Cardiac septum (tissue), 1 donor: ENCODE measurements at places on chromosomes 1 and 21. TPM values are rescaled to one million over a fixed set of nuclear protein-coding genes. Genes with fewer than 3 reads are reported as not detected.

DNA sequence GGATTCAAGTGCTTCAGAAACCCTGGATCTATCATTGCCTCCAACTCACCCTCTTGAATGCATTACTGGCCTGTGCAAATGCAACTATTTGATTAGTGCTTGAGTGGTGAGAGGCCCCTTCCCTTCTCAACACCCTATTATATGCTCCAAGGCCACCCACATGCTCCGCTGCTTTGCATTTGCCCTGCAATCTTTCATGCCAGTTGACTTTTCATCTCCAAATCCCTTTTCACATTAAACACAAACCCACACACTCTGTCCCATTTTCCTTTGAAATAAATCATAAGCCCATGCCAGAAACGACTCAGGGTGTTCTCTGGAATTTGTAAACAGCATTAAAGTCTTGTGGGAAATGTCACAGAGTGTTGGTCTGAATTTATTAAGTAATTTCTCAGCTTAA is 78.9 kb upstream of the CTTNBP2NL start:
- no peak for DNase-seq

DNA sequence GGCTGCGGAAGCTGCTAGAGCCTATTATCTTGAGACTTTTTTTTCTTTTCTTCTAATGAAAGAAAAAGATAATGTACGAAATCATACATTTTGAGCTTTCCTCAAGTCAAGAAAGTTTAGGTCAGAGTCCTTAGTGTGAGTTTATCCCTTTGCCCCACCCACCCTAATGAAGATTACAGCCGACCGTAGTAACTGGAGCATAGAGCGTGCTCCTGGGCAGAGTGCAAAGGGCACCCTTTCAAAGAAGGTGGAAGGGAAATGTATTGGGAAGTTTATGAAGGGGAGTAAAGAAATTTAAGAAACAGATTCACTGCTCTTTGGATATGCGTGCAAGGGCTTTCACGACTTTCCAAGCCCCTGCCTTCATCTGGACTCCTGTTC is 17.2 kb downstream of the GNG12 start:
- DNase-seq, result no peak

DNA sequence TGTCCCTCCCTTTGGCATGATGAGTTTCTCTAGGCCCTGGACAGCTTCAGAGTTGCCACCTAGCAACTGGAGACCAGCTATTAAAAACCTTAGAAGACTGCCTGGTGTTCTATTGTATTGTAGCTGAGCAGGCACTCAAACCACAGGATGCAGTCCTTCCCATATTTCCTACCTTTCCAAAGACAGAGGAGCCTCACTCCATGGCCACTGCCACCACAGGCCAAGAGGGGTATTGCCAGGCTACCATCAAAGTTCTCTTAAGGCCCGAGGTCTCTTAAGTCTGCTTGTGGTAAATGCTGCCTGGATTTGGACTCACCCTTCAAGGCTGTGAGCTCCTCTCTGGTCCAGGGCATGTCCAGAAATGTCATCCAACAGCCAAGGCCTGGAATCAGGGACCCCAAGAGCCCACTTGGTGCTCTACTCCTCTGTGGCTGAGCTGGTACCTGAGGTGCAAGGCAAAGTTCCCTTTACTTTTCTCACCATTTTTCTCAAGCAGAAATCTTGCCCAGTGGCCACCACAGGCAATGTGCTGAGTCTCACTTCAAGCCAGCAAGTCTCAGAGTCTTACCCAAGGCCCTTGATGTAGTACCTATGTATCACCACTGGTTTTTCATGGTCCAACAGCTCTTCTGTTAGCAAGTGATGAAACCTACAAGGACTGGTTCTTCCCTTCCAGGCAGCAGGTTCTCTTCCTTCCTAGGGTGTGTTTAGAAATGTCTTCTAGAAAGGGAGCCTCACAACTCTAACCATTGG is 269.4 kb downstream of the AMY1C start:
- DNase-seq, result no peak

DNA sequence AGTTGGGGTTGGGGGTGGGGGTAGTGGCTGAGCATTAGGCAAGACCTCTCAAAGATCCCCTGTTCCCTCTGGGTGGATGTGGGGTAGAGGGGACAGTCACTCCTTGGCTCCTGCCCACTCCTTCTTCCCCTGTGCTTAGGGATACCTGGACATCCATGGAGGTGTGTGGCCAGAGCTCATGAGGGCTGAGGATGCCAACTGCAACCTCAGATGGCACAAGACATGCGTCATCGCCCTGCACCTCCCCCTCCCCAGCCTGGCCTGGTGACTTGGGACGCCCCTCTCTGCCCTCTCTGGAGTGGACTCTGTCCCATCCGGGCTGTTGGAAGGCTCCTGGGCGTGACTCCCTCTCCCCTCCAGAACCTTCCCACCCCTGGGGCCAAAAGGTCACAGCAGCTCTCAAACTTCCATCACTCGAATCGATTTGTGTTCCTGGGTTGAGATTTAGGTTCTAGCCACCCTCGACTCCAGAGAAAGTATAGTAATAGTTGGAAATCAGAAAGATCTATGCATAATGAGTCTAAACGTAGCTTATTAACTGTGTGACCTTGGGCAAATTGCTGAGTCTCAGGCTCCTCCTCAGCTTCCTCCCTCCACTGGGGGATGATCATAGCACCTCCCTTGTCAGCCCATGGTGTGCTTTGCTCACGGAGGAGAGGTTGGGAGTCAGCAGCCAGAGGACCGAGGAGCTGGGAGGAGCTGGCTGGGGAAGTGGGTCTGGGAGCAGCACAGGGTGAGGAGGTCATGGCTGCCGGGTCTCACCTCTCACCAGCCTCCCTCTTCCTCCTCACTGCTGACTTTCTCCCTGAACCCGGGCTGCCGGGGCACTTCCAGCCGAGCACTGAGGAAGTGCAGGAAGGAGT is 2.2 kb upstream of the PTPN7 start:
- no peak for DNase-seq

- DNase-seq, result no peak
Measured at GRCh38 chr1:199109160-199109559, 470.3 kb downstream of the PTPRC start.

DNA sequence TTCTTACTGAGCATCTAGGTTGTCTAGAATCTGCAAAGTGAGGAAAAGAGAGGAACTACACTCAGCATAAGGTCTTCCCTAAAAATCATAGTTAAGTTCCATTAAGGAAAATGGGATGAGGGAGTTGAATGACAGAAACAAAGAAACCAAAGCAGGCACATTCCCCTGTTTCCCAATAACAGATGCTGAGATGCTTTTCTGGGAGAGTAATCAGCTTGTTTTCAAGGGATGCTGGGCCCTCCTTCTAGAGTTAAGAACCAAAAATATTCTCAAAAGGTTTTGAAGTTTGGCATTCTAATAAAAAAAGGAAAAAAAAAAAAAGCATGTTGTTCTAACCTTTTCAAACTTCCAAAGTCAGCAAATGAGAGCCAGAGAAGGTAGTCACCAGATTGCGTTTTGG is 105.2 kb upstream of the ZNF648 start:
- DNase-seq, result no peak

DNA sequence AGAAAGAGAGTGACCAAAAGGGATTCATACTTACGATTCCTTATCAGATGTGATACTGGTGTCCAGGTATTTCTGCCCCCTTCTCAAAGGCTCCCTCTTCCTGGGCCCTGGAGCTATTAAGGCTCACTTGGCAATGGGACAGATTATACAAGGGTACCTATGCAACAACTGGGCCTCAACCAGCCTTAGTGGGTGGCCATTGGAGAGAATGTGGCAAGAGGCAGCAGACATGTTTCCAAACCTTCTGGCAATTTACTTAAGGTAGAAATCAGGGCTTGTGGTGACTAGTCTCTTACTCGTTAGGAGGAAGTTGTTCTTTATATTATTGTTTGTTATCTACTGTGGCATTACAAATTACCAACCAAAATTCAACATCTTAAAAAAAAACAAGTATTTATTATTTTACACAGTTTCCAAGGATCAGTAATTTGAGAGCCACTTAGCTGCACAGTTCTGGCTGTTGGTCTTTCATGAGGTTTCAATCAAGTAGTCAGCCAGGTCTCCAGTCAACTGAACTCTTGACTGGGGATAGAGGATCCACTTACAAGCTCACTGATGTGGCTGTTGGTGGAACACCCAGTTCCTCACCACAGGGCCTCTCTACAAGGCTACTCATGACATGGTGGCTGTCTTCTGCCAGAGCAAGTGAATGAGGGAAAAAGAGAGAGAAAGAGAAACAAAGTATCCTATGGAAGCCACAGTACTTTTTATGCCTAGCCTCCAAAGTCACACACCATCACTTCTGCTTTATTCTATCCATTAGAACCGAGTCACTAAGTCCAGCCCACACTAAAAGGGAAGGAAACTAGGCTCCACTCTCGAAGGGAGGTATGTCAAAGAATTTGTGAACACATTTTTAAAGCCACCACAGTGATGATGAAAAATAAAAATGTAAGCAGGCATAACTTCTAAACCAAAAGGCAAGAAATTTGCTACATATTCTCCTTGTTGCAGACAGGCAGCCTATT is 10.7 kb downstream of the ZNF648 start:
- no peak for DNase-seq

GRCh38 chr1:160638926-160639325 is 7.9 kb downstream of the SLAMF1 start:
- no peak for DNase-seq

GRCh38 chr1:184892116-184892515 is 82.2 kb downstream of the NIBAN1 start:
- DNase-seq, result no peak

DNA sequence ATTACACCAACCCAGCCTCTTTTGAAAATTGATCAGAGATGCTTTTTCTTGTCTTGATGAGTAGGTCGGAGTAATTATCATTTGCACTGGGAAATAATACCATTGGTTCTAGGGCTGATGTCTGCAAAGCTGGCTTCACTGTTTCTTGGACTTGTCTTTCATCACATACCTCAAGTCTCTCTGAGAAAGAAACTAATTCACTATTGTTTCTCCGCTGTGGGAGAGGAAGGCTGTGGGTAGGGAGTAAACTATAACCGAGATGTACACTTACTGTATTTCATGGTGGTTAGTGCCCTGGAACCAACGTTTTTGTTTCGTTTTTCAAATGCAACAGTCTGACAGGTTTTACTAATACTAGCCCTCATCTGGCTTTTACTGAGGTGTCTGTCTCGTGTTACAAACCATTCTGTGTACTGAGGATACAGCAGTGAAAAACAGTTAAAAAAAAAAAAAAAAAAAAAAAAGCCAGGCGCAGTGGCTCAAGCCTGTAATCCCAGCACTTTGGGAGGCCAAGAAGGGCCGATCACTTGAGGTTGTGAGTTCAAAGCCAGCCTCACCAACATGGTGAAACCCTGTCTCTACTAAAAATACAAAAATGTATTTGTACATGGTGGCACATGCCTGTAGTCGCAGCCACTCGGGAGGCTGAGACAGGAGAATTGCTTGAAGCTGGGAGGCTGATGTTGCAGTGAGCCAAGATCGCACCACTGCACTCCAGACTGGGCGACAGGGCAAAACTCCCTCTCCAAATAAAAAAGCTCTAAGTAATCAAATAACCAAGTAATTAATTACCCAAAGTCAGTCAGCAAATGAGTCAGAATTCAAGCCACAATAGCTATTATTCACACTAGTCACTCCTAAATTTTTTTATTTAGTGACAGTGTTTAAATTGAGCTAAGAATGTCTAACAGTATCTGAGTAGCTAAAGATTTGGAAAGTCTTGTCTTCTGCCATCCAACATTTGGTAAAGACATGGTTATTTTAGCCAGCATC is 23.3 kb downstream of the TOMM20 start:
- no peak for DNase-seq

FAAH gene
- 0.97 TPM for total RNA-seq

ZNF648 gene
- not detected for total RNA-seq

HAO2 gene
- total RNA-seq, result not detected
